ENCODE measurements at places on chromosomes 6 and 20.
A peak's percentile ranks its signal among the peaks of the same experiment; 100 is the strongest.

GRCh38 chr6:35510916-35511561, 1.7 kb downstream of the TULP1 start:
- DNase-seq: no peak

- no peak for DNase-seq
Observed at GRCh38 chr20:59214073-59214472, 50.5 kb downstream of the ZNF831 start.

GRCh38 chr20:62010551-62011402, 54.9 kb downstream of the TAF4 start:
- peak; percentile 86 for DNase-seq

- DNase-seq: no peak
Observed at GRCh38 chr6:3456395-3456897, 404 bp downstream of the SLC22A23 start.

DNA sequence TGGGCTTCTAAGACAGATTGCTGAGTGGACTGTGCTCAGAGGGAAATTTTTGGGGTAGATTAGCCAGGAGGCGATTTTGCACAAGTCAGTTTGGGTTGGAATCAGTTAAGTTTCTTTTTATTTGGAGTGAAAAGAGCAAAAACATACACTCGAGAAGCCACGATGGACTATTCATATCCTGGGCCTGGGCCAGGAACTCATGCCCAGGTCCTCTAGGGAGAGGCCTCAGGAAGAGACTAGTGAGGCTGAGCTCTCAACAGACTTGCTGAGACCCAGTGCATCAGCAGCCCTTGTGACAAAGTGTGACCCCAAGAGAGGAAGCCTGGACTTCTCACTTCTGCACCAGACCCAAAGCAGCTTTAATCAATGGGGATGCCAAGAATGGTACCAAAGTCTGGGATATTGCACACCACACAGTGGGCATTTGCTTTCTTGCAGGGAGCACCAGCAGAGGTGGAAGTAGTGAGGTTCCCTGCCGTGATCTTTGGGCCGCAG, 61.6 kb upstream of the MAFB start:
- DNase-seq: no peak

DNA sequence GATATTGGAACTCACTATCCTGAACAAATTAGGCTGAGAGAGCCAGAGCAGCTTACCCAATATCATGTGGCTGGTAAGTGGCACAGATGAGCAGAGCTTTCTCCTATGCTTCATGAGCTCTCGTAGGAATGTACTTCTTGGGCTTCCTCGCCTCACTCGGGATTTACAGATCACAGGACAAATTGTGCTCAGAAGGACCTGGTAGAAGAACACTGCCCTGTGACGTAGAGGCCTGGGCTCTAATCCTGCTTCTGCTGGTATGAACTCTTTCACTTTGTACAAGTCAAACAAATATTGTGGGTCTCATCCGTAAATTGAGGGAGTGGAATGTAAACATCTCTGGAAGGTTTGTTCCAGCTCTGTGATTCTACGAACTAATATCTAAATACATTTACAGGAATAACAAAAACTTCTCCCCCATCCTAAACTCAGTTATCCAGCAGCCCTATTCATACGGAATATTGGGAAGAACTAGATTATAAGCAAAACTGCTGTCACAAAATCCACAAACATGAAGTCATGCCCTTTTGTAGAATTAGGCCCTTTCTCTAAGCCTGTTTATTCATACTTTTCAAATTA, 187.6 kb downstream of the CLIC5 start:
- DNase-seq: no peak

GRCh38 chr20:34369265-34369664, 6.2 kb downstream of the ITCH start:
- no peak for DNase-seq

GRCh38 chr20:12984863-12985262, 23.9 kb upstream of the SPTLC3 start:
- no peak for DNase-seq

DNA sequence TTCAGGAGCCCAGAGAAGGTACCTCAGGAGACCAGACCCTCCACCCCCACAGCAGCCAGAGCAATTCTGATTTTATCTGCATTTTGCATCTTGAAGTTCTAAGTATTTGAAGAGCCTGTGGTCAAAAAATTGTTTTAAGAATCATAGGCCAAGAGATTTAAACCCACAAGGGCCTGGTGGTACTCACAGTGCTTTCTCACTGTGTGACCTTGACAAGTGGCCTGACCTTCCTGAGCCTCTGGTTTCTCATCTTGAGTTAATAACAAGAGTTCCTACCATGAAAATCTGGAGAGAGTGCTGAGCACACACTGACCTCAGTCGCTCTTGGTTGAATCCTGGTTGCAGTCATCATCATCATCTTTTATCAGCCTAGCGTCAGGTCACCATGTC, 45.4 kb upstream of the ID1 start:
- DNase-seq: no peak

DNA sequence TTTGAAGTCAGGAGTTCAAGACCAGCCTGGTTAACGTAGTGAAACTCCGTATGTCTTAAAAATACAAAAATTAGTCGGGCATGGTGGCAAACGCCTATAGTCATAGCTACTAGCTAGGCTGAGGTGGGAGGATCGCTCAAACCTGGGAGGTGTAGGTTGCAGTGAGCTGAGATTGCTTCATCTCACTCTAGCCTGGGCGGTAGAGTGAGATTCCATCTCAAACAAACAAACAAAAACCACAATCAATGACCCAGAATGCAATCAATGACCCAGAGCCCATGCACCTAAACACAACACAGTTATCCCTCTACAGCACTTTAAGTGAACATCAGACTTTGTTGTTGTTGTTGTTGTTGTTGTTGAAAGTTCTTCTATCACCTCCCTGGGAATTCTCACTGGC, 77.9 kb downstream of the MYB start:
- DNase-seq: no peak

DNA sequence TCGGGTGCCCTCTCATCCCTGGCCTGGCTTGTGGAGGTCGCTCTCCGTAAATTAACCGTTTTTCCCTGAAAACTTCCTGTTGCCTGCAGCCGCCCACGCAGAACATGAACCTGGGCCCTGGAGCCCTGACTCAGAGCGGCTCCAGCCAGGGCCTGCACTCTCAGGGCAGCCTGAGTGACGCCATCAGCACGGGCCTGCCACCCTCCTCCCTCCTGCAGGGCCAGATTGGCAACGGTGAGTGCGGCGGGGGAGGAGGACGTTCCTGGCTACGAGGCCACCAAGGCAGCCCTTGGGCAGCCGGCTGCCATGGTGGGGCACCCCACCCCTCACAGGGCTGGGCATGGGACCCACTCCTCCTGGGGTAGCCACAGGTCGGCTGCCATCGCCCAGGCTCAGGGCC, 17.8 kb downstream of the SS18L1 start:
- DNase-seq: no peak

DNA sequence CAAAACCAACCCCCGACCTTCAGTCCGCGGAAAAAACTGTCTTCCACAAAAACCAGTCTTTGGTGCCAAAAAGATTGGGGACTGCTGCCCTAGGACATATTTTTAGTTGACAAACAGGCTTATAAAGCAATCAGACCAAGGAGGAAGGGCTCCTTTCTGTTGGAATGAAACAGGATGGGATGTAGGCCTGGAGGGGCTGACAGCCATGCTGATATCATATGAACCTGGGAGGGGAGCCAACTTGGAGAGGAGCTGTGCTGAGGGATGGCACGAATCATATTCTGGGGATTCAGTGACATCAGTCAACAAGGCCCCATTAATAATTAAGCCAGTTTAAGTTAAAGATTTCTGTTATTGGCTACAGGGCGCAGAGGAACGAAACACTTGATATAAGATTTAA, 225.4 kb upstream of the TSHZ2 start:
- no peak for DNase-seq

DNA sequence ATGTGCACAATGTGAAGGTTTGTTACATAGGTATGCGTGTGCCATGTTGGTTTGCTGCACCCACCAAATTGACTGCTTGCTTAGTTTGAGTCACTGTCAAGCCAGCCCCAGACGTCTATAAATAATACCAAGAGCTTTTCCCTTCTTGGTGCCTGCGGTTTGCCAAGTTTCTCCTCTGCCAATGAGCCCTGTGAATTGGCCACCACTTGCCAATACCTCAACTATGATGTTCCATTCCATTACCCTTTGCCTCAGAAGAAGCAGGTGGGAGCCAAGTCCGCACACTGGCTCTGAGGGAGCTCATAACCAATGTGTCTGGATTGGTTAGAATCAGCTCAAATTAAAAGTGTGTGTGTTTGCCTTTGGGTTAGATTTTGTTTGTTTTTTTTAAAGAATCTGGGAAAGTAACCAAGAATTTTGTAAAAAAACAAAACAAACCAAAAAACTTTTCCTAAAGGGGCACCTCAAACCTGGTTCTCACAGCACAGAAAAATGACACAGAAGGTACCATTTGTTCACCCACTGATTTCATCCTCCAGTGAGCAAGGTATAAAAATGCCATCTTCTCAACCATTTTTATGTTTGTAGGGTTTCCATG, 244.7 kb upstream of the PRND start:
- no peak for DNase-seq
